WTC11 (cell line): ENCODE measurements at places on chromosomes 1 and 21. TPM values are rescaled to one million over a fixed set of nuclear protein-coding genes. Genes with fewer than 3 reads are reported as not detected.

CDA gene
- total RNA-seq, result 7.3 to 12.5 TPM (median 7.5 TPM) in 3 replicates

OR2T11 gene
- total RNA-seq, result not detected in 3 replicates

CHRM3 gene
- 6.9 to 8.4 TPM (median 8.3 TPM) in 3 replicates for total RNA-seq

E2F2 gene
- total RNA-seq, result 4.9 to 5.6 TPM (median 5.4 TPM) in 3 replicates

MANEAL gene
- 4.2 to 6.4 TPM (median 5.9 TPM) in 3 replicates for total RNA-seq

USH2A gene
- 0.07 to 0.37 TPM (median 0.32 TPM) in 3 replicates for total RNA-seq

LAMB3 gene
- total RNA-seq, result 0.53 to 0.85 TPM (median 0.60 TPM) in 3 replicates

CSF1 gene
- total RNA-seq, result 2.5 to 3.3 TPM (median 3.0 TPM) in 3 replicates

BNIPL gene
- 2.5 to 4.0 TPM (median 3.8 TPM) in 3 replicates for total RNA-seq

PPM1J gene
- 19.3 to 23.5 TPM (median 22.6 TPM) in 3 replicates for total RNA-seq

USF1 gene
- 55.9 to 65.6 TPM (median 57.8 TPM) in 3 replicates for total RNA-seq

GLUL gene
- total RNA-seq, result 240 to 284 TPM (median 269 TPM) in 3 replicates

HAO2 gene
- total RNA-seq, result 0.53 to 1.0 TPM (median 0.80 TPM) in 3 replicates

OR6N1 gene
- not detected in 3 replicates for total RNA-seq

ICOSLG gene
- 5.8 to 9.0 TPM (median 5.9 TPM) in 3 replicates for total RNA-seq

CDK18 gene
- 62.1 to 71.9 TPM (median 64.7 TPM) in 3 replicates for total RNA-seq

APCS gene
- total RNA-seq, result 0.44 to 0.66 TPM (median 0.64 TPM) in 3 replicates

BRDT gene
- total RNA-seq, result 0.13 to 0.21 TPM (median 0.18 TPM) in 3 replicates

AMY1C gene
- total RNA-seq, result not detected in 3 replicates

TPTE gene
- not detected in 3 replicates for total RNA-seq

MAP3K7CL gene
- total RNA-seq, result 0.15 to 0.37 TPM in 2 of 3 replicates, not detected in the other

ZBTB21 gene
- 13.8 to 14.2 TPM (median 14.2 TPM) in 3 replicates for total RNA-seq

NPHS2 gene
- total RNA-seq, result not detected in 3 replicates

NOS1AP gene
- total RNA-seq, result 10.0 to 14.7 TPM (median 10.2 TPM) in 3 replicates

OLFML2B gene
- total RNA-seq, result 4.9 to 6.5 TPM (median 6.2 TPM) in 3 replicates

PLEKHN1 gene
- total RNA-seq, result 2.9 to 3.4 TPM (median 3.0 TPM) in 3 replicates

ACOT11 gene
- 3.8 to 4.4 TPM (median 4.2 TPM) in 3 replicates for total RNA-seq

PAX7 gene
- 0.24 to 0.73 TPM (median 0.37 TPM) in 3 replicates for total RNA-seq

ELF3 gene
- total RNA-seq, result 13.7 to 15.0 TPM (median 14.4 TPM) in 3 replicates

MRPL39 gene
- total RNA-seq, result 34.7 to 39.2 TPM (median 37.2 TPM) in 3 replicates
